ENCODE measurements at places on chromosomes 13 and 19. TPM values are rescaled to one million over a fixed set of nuclear protein-coding genes. Genes with fewer than 3 reads are reported as not detected.

SLC7A10 gene
- 0.54 TPM for polyA plus RNA-seq

BCAM gene
- polyA plus RNA-seq: 539 TPM

YJEFN3 gene
- 7.1 TPM for polyA plus RNA-seq

SIGLEC8 gene
- not detected for polyA plus RNA-seq
